ENCODE measurements at places on chromosomes 7 and 10. TPM values are rescaled to one million over a fixed set of nuclear protein-coding genes. Genes with fewer than 3 reads are reported as not detected.

The GJC3 gene
- 0.10 TPM for total RNA-seq

The CFAP70 gene
- 0.18 TPM for total RNA-seq

The ATP6V1F gene
- 124 TPM for total RNA-seq

The AKR1B15 gene
- 0.14 TPM for total RNA-seq

The SHOC2 gene
- 20.8 TPM for total RNA-seq

The GOLGA7B gene
- total RNA-seq, result 0.04 TPM

The GFRA1 gene
- 1.7 TPM for total RNA-seq

The ANXA8 gene
- 0.55 TPM for total RNA-seq

The VSIR gene
- total RNA-seq, result 1.0 TPM

The NANOS1 gene
- 4.7 TPM for total RNA-seq

The PRPS1L1 gene
- total RNA-seq, result not detected

The DNAAF5 gene
- total RNA-seq, result 51.0 TPM

The NUTM2E gene
- not detected for total RNA-seq

The NPC1L1 gene
- total RNA-seq, result not detected

The SORBS1 gene
- total RNA-seq, result 1.4 TPM

The TMEM213 gene
- not detected for total RNA-seq

The TRIL gene
- not detected for total RNA-seq

The PSMG3 gene
- 99.6 TPM for total RNA-seq

The OR2A7 gene
- not detected for total RNA-seq

The SPDYE11 gene
- not detected for total RNA-seq

The PBLD gene
- 3.1 TPM for total RNA-seq

The DYDC2 gene
- total RNA-seq, result 0.47 TPM

The CTNNA3 gene
- total RNA-seq, result 0.02 TPM

The GIMAP2 gene
- 19.7 TPM for total RNA-seq

The IL6 gene
- 6.7 TPM for total RNA-seq

The MSS51 gene
- total RNA-seq, result not detected

The KCND2 gene
- 0.04 TPM for total RNA-seq
